ENCODE measurements at places on chromosomes 7 and 10.

- DNase-seq, result no peak
These were observed 538.5 kb upstream of the MKI67 start for GRCh38 chr10:128664729-128665128.

- no peak for DNase-seq
These were observed 39.1 kb downstream of the CDK1 start for GRCh38 chr10:60817398-60817805.

DNA sequence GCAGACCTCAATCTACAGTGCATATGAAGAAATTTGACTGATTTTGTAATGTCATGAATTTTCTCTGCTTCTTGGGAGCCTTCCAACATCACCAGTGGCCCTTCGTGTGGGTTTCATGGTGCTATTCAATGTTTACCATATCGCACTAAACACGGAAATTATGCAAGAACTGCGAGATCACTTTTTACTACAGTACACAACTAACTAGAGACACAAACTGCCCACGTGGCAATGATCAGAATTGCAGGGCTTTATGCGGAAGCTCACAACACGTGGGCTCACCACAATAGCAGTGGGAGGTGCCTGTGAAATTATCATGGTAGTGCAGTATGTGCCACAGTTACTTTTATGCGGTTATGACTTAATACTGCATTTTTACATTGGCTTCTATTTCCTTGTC, 449.7 kb upstream of the KLF6 start:
- no peak for DNase-seq

- DNase-seq, result no peak
These were observed 15.5 kb downstream of the UBN2 start for GRCh38 chr7:139246494-139246893.

- no peak for DNase-seq
These were observed 105.7 kb downstream of the RAPGEF5 start for GRCh38 chr7:22251281-22251680.

DNA sequence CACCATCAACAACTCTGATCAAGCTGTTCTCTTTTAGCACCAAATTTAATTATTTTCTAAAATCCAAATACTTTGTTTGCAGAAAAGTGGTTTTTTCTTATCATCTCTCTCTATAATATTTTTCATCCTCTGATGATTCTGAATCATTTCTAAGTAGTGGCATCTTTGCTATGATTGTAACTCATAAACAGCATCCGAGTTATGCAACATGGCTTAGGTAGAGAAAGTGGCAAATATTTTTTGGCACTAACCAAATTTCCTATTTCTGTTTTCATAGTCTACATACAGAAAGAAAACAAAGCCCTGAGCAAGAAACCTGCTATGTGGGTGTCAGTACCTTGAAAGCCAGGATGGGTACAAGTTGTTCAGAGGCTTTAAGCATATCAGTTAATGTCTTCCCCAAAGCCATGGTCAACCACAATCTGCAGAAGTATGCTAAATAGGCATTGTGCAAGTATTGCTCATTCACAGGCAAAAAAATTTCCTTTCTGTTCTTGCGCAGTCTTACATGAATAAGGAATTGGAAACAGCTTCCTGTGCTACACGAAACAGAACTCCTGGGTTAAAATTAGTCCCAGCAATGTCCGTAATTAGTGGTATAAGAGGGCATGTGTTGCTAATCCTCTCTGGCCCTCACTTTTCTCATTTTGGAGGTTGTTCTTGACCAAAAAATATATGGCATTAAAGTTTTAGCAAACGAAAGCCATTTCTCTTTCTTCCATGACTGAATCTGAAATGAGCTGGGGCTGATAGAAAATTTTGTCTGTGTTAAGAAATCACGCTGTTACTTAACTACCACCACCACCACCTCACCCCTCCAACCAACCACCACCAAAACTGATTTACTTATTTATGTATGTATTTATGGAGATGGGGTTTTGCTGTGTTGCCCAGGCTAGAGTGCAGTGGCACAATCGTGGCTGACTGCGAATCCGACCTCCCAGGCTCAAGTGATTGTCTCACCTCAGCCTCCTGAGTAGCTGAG, 325.6 kb upstream of the MAGI2 start:
- DNase-seq, result peak; percentile 86

DNA sequence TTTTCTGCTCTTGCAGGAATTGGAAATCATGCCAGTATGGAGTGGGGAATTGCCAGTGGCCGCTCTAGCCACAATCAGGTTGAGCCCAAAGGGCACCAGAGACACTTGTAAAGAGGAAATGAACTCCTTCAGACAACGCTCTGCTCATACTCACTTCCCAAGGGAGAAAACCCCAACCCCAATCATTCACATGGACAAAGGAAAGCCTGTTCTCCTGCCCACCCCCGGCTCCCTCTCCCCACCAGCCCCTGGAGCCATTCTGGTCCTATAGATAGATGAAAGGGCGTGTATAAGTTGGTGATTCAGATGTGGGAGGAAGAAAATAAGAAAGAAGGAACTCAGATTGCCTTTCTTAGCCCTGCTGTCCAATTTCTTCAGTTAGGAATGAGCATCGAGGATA, 57.4 kb downstream of the GFRA1 start:
- DNase-seq, result no peak

GRCh38 chr7:36185092-36185491, 32.0 kb downstream of the EEPD1 start:
- DNase-seq, result no peak

DNA sequence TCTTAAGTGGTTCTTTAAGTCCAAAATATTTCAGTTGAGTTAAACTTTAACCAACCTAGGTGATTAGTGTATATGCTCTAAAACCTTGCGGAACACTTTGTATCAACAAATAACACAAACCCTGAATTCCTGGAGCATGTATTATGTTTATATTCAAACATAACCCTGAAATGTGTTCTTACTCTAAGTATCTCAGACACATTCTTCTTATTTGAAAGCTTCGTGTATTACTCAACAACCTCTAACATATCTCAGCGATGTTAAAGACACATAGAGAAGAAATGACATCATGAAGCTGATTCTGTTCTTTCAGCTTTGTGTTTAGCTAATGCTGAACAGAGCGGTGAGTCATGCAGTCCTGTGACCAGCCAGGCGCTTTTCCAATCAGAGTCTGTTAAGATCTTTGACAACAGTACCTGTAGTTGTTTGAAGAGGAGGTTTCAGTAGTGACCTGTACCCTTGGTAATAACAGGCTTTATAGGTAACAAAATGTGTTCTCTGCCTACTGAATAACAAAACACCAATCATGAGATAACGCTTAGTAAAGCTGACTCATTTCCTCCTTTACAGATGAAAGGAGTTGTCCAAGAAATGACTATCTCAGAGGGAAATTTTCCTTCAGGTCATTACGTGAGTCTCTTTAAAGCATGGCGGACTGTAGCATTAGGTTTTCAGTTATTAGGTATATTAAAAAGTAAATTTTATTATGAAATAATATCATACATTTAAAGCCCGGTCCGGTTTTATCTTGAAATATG, 67.3 kb upstream of the KLF6 start:
- DNase-seq, result peak; percentile 93

- DNase-seq, result no peak
These were observed 48.9 kb downstream of the ZNF503 start for GRCh38 chr10:75352650-75353049.
